ENCODE measurements at places on chromosomes 5 and 9.

DNA sequence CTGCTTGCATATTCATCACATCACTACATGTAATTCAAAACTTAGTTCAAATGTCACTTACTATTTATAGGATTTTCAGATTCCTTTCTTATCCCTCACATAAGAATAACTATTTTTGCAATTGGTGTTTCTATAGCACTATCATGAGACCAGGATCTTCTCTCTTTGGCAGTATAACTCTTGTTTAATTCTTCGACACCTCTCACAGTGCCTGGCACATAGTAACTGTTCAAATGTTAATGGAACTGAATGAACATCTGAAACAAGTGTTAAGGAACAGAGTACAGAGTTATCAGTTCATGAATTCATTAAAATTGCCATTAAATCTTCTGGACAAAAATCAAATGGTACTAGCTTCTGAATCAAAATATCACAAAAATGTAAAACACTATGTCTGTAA lies 40.0 kb downstream of the FBXL17 start:
- DNase-seq = no peak

DNA sequence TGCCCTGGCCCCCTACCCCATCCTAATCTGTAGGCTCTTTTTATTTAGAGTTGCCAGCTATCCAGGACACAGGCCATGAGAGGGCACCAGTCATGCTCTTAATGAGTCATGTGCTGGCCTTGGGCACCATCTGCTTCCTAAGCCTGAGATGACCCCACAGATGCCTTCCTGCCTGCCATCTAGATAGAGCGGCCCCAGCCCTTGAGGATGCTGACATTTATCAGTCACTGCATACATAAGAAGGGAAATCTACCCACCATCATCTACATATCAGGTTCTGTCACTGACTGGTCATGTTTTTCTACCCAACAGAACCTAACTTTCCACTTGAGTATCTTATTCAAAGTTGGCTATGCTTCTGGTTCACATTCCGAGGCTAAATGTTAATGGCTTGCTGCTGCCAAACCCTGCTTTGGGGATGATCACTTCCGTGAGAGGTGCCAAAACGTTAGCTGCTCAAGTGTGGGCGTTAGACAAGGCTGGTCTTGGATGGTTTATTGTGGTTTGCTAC lies 49.9 kb upstream of the TTC23L start:
- DNase-seq = no peak

DNA sequence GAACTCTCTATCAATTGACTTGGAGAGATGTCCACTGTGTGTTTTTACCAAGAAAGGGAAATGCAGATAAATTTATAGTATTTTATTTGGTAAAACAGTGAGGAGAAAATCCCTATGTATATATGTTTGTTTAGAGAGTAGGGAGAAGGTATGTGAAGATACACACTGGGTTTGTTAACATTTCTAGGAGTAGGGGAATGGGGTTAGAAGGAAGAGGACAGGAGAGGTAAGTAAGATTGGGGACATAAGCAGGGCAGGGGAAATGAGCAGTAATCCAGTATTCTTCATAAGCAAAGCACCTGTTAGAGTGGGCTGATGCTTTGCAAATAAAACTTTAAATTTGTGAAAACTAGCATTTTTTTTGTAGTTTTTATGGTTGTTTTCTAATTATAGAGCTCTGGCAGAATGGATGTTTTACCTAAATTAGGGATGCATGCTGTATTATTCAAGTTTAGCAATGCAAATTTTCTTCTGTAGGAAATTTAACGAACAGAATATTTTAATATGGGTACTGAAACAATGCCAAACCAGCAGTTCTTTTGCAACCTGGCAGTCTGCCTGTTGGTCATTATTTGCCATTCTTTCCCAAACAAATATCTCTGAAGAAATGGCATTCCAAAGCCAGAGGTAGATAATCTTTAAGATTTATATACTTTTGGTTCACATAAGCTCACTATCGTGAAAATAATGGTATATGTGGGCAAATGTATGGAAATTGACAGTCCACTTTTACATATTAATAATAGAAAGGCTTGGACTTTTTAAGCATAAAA lies 19.4 kb upstream of the DCP2 start:
- DNase-seq = no peak

GRCh38 chr5:149205625-149206523 lies 64.6 kb downstream of the ABLIM3 start:
- no peak for DNase-seq

GRCh38 chr9:13443346-13444244 lies 164.1 kb upstream of the MPDZ start:
- no peak for DNase-seq

DNA sequence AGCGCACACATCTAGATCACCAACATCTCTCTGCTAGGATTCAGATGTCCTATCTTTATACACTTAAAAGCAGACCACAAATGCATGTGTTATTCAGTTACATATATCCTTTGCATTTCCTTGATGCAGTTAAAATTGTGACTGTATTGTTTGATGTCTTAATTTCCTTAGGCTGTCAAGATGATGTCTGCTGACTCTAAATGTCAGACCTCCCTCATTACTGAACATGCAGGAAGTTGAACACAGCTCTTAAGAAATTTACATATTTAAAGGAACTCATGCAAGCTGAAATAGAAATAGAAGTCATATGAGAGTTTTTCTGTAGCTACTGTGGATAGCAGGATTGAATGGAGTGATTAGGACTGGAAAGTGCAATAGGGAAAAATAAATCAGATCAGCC lies 336.5 kb upstream of the SEMA6A start:
- DNase-seq = no peak

- DNase-seq = no peak
These were observed 105.6 kb upstream of the CCDC112 start for GRCh38 chr5:115402092-115402491.

GRCh38 chr5:71943874-71944273 lies 163.4 kb upstream of the MAP1B start:
- DNase-seq = no peak

DNA sequence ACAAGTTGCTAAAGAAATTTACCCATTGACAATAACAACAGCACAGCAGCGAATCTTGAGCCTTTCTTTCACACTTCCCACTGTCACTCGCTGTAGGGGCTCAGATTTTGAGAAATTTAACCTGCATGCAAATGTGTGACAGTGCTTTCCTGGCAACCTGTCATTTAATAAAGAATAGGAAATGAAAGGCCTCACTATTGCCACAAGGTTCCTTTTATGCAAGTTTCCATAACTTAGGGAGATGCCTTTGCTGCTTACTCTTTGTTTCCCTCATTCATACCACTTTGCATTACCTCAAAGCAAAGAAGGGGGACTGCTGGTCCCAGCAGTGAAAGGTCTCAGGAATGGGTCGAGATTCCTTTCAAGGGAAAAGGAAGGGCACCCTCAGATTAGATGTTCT lies 49.5 kb downstream of the PTCD2 start:
- no peak for DNase-seq

Data from hematopoietic multipotent progenitor cell (in vitro differentiated cells).